ENCODE measurements at places on chromosomes 7 and 10.

GRCh38 chr10:1602037-1602484, 135.3 kb downstream of the ADARB2 start:
- H3K4me1 ChIP-seq: no peaks in the 10 kb centered on the region
- no peak for DNase-seq
- no peaks in the 10 kb centered on the region for H3K36me3 ChIP-seq
- H3K27me3 ChIP-seq: no peaks in the 10 kb centered on the region

DNA sequence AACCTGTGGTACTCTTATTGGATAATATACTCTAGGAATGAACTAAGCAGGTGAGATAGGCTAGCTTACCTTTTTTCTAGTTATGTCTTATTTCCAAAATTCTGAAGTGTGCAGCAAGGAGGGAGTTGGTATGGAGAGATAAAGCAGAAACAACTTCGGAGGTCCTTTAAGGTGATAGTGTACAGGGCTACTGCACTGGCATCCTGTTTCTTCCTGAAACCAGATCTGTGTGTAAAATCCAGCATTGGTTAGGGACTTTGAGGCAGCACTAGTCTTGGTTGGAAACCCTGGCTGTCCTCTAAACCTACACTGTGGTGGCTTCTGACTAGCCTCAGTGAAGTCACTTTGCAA, 66.9 kb upstream of the STRIP2 start:
- DNase-seq: no peak
- no peak overlapping the region for H3K27ac ChIP-seq
- no peak overlapping the region for H3K4me3 ChIP-seq
- H3K27me3 ChIP-seq: no peaks in the 10 kb centered on the region
- H3K4me1 ChIP-seq: peaks cover 7% of the 10 kb centered on the region

- H3K4me3 ChIP-seq: no peak overlapping the region
- H3K27ac ChIP-seq: no peak overlapping the region
- H3K27me3 ChIP-seq: no peaks in the 10 kb centered on the region
- H3K4me1 ChIP-seq: no peaks in the 10 kb centered on the region
Observed at GRCh38 chr7:138799336-138800000, 1.5 kb upstream of the ATP6V0A4 start.

DNA sequence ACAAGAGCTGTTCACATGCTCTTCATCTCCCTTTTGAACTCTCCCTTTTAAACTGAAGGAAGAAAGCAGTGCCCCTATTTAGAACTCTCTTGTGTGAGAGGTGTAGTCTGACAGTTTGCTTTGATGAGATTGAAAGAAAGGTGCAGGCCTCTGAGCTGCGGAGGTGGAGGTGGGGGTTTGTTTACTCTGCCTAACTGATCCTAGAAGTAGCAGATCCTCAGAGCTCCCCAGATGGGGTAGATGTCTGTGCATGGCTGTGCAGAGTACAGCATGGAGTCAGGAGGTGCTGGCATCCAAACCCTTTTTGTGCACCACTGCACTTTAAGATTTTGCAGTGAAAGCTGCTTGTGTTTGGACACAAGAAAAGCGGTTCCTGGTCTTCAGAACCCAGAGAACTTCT, 58.3 kb downstream of the MINDY4 start:
- H3K27ac ChIP-seq: no peak overlapping the region
- no peak for DNase-seq
- no peaks in the 10 kb centered on the region for H3K4me1 ChIP-seq
- H3K27me3 ChIP-seq: no peaks in the 10 kb centered on the region
- H3K4me3 ChIP-seq: no peak overlapping the region

Measured in CD8-positive, alpha-beta memory T cell (primary cell).